ENCODE measurements at places on chromosomes 12 and 14. TPM values are rescaled to one million over a fixed set of nuclear protein-coding genes. Genes with fewer than 3 reads are reported as not detected.

The ENTPD5 gene
- 57.2 TPM for total RNA-seq

- H3K4me3 ChIP-seq = no peak overlapping the region
- H3K27me3 ChIP-seq = no peaks in the 10 kb centered on the region
Measured at GRCh38 chr14:22556021-22556989, 32.7 kb downstream of the DAD1 start.

The KIF26A gene
- 5.0 TPM for total RNA-seq

The C1RL gene
- 64.5 TPM for total RNA-seq

DNA sequence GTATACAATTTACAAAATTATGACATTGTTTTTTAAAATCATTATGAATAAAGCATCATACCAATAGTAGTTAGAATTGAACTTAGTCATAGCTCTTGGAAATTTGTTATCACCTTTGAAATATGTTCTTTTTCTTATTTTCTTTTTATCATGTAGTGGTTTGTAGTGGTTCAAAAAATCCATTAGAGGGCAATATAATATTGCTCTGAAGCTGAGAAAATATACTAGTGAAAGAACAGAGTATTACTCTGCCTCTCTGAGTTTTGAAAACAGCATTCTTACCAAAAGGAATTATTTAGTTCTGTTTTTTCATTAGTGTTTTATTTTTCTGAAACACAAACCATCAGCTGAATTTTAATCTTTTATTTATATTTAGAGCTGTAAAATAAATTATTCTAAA lies 76.2 kb downstream of the PDZRN4 start:
- no peaks in the 10 kb centered on the region for H3K4me1 ChIP-seq
- no peaks in the 10 kb centered on the region for H3K36me3 ChIP-seq
- H3K27me3 ChIP-seq = no peaks in the 10 kb centered on the region
- DNase-seq = no peak
- no peak overlapping the region for H3K4me3 ChIP-seq

DNA sequence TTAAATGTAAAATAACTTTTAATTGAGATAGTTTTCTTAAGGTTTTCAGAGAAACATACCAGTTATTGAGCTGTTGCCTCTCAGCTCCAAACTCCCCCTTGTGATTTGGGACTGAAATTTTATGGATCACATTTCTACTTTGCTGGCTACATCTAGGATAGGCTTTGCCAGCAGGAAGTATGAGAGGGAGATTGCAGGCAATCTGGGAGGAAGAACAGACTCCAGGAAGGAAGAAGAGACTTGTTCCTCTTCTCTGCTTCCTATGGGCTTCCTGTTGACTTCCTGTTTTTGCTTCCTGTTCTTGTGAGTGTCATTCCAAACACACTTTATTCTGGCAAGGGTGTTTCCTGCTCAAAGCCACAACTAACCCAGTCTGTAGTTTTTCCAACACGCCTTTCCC lies 312.9 kb downstream of the ITPR2 start:
- no peak for DNase-seq
- no peaks in the 10 kb centered on the region for H3K36me3 ChIP-seq
- H3K27ac ChIP-seq = no peak overlapping the region
- H3K27me3 ChIP-seq = no peaks in the 10 kb centered on the region

- no peak for DNase-seq
- no peak overlapping the region for H3K27ac ChIP-seq
- no peaks in the 10 kb centered on the region for H3K27me3 ChIP-seq
- no peak overlapping the region for H3K4me3 ChIP-seq
- no peaks in the 10 kb centered on the region for H3K36me3 ChIP-seq
- no peaks in the 10 kb centered on the region for H3K4me1 ChIP-seq
Measured at GRCh38 chr12:118544569-118544968, 168.2 kb downstream of the SUDS3 start.

- H3K4me3 ChIP-seq = no peak overlapping the region
- no peak for DNase-seq
- no peaks in the 10 kb centered on the region for H3K4me1 ChIP-seq
Measured at GRCh38 chr14:28709571-28710305, 56.8 kb upstream of the FOXG1 start.

Data from hepatocyte (in vitro differentiated cells).